ENCODE measurements at places on chromosomes 16 and 17.

GRCh38 chr17:60857556-60858080 is 180.0 kb downstream of the BCAS3 start:
- DNase-seq = no peak

DNA sequence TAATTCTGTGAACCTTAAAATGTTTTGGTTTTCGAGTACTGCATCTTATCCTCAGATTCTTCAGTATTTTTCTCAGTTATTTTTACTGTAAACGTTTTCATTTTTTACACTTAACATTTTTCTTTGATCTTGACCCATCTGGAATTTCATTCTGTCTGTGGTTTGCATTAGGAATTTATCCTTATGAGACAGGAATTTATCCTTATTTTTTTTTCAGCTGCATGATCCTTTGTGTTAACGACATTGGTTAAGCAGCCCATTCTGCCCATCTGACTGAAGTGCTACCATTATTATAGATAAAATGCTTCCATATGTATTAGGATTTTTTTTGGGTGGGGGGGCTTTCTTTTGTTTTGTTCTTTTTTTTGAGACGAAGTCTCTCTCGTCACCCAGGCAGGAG is 41.0 kb downstream of the SNX29 start:
- no peak for DNase-seq

DNA sequence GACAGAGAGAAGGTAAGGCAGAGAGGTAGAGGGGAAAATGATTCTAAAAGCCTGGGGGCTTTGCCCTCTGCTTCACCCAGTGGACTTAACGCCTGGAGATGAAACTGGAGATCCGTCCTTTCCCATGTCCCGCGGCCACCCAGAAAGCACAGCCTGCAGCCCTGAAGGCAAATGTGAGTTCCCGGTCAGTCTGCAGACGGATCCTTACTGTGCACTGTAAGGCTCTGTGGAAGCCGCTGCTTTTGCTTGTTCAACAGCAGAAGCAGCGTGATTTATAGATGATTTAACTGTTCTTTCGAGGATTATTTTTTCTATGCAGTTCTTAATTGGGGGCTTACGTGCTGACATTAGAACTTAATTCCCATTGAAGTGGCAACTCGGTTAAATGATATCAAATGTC is 290.4 kb downstream of the FOXL1 start:
- DNase-seq = no peak

DNA sequence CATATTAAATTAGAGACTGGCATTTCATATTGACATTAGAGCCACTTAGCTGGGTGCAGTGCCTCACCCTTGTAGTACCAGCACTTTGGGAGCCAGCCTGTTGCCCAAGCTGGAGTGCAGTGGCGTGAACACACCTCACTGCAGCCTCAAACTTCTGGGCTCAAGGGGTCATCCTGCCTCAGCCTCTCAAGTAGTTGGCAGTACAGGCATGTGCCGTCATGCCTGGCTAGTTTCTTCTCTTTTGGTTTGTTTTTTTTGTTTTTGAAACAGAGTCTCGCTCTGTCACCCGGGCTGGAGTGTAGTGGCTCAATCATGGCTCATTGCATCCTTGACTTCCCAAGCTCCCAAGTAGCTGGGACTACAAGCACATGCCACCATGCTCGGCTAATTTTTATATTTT is 8.7 kb downstream of the PPM1E start:
- no peak for DNase-seq

DNA sequence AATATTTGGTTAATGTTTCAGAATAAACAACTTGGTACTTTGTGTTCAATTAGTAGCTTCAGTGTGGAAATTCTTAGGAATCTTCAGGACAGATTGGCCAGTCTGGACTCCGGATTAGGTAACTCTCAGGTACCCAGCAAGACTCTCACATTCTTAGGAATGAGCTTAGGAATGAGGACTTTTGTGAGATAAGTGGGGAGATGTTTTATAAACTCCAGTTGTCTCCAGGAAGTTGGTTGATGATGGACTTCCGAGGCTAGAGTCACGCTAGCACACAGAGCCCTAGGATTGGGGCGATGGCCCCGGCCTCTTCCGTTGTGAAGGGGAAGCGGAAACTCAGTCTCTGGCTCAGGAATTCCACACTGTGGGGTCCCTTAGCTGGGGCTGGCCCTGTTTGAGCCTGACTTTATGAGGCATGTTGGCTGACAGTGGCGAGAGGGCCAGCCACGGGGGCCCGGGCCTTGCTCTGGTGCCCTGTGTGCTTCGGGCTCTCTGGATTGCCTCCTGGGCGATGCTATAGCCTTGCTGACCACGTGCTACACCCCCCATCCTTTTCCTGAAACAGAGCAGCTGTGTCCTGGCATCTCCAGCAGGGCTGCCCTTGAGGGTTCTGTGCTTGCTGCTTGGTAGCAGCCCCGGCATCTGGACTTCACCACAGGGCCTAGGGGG is 32.4 kb downstream of the RAB11FIP3 start:
- no peak for DNase-seq

Data from esophagus squamous epithelium (tissue), 5 donors.